ENCODE measurements at places on chromosomes 16 and 17.

GRCh38 chr16:12496866-12497265, 306.8 kb downstream of the CPPED1 start:
- no peak for DNase-seq

GRCh38 chr17:62725791-62726249, 82.3 kb downstream of the MARCHF10 start:
- DNase-seq = no peak

- DNase-seq = no peak
These were observed 251.3 kb downstream of the HS3ST3A1 start for GRCh38 chr17:13350466-13350865.

- no peak for DNase-seq
These were observed 64.9 kb upstream of the LGALS9 start for GRCh38 chr17:27565874-27566670.

DNA sequence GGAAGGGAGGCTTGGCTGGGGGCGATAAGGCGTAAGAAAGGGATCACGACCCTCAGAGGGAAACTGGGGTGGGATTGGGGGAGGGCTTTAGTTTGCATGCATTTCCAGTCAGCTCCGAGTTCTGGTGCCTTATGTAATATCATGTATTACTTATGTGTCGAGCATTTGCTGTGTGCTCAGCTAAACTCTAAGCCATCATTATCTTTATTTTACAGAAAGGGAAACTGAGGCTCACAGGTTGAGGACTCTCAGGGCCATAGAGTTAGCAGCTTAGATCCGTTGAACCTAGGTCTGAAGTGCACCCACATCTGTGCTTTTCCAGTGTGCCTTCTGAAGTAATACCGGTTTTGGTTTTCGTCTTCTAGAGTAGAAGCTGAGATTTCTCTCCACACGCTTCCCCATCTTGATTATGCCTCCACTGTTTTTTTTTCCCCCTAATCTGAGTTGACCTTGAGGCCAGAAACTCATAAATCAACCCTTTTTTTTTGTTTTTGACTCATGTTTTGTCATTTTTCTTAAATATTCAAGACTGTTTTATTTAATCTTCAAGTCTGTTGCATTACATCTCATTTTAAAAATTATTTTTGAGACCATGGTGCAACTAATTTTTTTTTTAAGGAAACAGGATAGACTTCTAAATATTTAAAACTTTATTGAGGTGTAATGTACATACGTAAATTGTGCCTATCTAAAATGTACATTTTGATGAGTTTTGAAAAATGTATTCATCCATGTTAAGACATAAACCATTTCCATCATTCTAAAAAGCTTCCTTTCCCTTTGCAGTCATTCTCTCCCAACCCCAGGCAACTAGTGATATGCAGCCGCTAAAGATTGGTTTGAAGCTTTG, 741 bp downstream of the CYB5B start:
- no peak for DNase-seq

DNA sequence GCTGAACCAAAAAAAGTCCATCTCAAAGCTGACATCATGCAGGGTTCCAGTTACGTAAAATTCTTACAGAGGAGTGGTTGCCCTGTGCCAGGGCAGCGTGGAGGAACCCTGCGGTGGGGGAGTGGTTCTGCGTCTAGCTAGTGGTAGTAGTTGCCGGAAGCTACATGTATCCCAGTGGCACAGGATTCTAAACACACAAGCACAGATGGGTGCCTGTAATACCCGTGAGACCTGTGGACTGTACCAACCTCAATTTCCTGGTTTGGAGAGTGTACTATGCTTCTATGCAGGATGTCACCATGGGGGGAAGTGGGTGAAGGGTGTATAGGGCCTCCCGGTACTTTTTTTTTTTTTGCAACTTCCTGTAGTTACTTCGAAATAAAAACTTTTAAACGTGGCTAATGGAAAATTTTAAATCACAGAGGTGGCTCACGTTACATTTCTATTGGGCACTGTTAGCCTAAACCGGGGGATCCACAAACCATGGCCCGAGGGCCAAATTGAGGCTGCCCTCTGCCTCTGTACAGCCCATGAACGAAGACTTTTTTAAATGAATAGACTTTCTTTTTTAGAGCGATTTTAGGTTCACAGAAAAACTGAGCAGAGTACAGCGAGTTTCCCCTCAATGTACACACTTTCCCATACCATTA, 38.5 kb downstream of the TBC1D16 start:
- DNase-seq = no peak

- DNase-seq = no peak
These were observed 92.1 kb downstream of the TBC1D16 start for GRCh38 chr17:79943347-79944241.

DNA sequence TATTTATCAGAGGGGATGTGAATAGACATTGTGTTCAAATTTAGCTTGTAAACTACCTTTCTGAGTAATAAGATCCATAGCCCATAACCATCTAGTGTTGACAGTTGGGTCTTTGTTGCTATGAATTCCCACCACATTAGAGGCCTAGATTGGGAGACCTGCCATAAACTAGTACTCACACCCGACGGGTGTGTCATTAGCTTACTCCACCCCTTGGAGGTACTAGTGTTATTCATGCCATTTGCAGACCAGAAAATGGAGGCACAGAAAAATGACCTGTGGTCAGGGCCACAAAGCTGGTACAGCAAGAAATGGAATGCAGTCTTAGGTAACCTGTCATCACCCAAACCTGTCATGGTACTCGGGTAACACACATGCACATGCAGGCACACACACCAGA, 41.3 kb upstream of the BCAR1 start:
- DNase-seq = no peak

DNA sequence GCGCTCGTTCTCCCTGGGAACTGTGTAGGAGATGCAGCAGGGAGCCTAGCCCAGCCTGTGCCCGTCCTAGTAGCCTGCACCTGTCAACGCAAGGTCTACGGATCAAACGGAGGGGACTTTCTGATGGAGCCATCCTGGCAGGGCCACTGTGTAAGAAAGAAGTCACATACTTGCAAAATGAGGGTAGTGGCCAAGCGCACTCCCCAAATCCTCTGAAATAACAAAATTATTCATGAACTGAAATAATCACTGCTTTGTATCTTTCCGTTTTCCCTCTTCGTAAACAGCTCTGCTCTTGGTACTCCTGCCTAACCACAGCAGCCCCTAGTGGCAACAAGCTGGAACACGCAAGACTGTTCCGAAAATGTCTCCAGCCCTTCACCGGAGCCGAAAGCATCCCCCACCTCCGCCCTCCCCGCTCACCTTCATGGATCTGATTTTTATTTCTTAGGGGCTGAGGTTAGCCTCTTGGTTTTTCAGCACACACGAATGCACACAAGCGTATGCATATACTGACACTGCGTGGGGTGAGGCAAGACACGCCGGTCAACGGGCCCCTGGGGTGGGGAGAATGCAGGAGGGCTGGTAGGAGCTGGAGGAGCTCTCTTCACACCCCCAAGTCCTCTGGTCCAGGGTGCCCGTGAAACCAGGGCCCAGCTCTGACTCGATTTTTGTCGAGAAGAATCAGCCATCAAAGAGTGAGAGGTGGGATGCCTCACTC, 100.8 kb downstream of the ABCC12 start:
- no peak for DNase-seq

DNA sequence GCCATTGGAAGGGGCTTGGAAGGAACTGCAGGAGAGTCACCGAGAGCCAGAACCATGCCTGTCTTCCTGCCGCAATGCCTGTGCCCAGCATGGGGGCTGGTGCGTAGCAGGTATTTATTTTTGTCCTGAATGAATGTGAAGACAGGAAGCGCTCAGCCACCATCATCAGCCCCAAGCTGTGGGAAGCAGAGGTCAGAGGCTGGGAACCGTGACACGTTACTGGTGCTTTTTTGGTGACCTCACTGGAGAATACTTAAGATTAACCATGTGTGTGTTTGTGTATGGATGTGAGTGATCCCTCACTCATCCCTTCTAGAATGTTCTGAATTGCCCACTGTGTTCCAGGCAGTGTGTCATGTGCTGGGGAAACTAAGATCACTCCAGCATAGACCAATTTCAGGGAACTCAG, 343.8 kb downstream of the SNX29 start:
- DNase-seq = no peak
